Activated CD8-positive, alpha-beta memory T cell treated with anti-CD3 and anti-CD28 coated beads for 4 hours (primary cell): ENCODE measurements at places on chromosomes 3 and 15.

- DNase-seq: no peak
Observed at GRCh38 chr3:153673853-153674252, 447.3 kb upstream of the ARHGEF26 start.

DNA sequence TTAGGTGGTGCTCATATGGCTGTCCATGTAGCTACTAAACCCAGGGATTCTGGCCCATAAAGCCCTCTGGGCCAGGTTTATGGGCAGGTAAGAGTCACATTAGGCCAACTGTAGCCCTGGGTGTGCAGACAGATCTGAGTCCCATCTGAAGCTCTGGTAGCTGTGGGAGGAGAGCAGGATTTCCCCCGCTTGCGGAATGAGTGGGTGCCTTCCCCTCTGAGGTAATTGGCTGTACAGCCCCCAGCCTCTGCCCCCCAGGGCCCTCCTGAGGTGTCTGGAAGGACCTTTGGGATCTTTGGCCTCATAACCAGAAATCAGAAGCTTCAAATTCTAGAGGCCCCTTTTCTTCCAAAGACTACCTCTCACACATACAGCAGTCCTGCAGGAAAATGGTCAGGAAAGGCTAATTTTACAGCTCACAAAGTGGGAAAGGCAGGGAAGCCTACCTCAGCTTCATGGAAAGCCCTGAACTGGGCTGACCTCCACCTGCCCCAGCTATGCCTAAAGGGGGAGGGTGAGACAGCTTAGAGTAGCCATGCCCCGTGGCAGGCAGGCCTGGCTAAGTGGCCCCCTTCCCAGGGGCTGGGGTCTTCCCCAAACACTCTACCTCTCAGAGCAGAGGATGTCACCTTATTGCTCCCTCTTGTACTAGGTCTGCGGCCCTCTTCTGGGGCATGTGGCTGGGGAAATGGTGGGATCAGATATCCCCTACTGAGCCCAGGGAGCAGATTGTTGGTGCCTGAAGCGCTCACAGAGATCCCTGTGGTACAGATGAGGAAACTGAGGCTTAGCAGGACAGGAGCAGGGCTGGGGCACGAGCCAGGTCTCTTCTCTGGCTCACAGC is 16.8 kb downstream of the HEMK1 start:
- DNase-seq: no peak

GRCh38 chr3:150975086-150975991 is 2.8 kb upstream of the CLRN1 start:
- DNase-seq: no peak

DNA sequence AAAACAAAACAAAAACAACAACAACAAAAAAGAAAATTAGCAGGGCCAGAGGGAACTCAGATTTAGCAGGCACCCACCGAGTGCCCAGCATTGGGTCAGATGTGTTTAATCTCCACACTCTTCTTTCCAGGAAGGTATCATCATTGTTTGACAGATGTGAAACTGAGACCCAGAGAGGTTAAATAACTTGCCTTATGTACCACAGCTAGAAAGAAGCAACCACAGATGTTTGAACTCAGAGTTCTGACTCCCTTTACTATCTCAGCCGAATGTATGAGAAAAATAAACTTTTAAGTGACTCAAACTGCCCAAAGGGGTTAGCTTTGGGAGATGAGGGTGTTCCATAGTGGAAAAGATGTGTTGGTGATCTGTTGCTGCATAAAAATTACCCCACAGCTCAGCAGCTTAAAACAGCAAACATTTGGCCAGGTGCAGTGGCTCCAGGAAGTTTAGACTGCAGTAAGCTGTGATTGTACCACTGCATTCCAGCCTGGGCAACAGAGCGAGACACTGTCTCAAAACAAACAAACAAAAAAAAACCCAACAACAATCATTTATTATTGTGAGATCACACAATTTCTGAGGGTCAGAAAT is 4.5 kb upstream of the RPP25 start:
- no peak for DNase-seq

DNA sequence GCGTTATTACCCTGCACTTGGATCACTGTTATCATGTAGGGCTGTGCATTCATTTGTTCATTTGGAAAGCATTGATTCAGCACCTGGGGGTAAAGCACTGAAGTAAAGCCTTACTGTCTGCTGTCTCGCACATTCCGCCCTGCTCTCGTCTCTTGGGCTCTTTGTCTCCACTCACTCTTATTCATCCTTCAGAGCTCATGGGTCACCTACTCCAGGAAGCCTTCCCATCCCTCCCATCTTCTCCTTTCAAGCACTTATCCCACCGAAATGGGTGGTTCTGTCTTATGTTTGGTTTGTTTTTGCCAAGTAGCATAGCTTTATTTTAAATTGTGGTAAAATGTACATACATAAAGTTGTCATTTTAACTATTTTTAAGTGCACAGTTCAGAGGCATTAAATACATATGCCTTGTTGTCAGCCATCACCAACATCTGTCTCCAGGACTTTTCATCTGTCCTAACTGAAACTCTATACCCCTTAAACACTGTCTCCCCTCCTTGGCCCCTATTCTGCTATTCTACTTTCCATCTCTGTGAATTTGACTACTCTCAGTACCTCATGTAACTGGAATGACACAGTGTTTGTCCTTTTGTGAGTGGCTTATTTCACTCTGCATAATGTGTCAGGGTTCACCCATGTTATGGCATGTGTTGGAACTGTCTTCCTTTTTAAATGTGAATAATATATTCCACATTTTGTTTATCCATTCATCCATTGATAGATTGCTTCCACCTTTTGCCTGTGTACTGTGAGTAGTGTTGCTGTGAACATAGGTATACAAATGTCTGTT is 9.3 kb downstream of the DIS3L start:
- DNase-seq: no peak

- no peak for DNase-seq
Observed at GRCh38 chr15:76282465-76282864, 28.8 kb downstream of the ETFA start.

DNA sequence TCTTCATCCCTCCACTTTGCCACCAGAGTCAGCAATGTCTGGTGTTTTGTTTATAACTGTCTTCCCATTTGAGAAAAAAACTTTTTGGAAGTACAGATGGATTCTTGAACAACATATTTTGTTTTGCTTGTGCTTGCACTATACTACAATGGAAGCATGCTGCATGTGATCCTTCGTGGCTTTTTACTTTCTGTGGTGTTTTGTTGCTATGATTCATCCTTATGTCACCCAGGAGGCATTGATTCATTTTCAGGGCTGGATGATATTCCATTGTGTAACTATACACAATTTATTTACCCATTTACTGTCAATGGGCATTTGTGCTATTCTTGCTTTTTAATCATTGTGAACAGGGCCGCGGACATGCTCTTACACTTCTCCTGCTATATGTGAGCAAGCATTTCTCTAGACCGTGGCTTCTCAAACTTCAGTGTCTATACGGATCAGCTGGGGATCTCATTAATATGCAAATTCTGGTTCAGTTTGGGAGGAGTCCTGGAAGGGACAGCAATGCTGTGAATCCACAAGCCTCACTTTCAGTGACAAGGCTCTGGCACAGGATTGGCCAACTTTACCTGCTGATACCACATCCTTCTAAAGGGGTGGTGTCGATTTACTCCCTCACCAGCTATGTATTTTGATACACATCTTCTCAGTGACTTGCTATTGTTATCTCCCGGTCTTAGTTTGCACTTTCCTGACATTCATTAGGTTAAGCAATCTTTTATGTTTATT is 65.9 kb downstream of the POLR2M start:
- no peak for DNase-seq

- DNase-seq: no peak
Observed at GRCh38 chr15:78414621-78415250, 23.3 kb upstream of the IREB2 start.

GRCh38 chr3:171753025-171753472 is 57.2 kb downstream of the PLD1 start:
- no peak for DNase-seq
